Dermis microvascular lymphatic vessel endothelial cell (primary cell): ENCODE measurements at places on chromosomes 1 and 21. TPM values are rescaled to one million over a fixed set of nuclear protein-coding genes. Genes with fewer than 3 reads are reported as not detected.

DNA sequence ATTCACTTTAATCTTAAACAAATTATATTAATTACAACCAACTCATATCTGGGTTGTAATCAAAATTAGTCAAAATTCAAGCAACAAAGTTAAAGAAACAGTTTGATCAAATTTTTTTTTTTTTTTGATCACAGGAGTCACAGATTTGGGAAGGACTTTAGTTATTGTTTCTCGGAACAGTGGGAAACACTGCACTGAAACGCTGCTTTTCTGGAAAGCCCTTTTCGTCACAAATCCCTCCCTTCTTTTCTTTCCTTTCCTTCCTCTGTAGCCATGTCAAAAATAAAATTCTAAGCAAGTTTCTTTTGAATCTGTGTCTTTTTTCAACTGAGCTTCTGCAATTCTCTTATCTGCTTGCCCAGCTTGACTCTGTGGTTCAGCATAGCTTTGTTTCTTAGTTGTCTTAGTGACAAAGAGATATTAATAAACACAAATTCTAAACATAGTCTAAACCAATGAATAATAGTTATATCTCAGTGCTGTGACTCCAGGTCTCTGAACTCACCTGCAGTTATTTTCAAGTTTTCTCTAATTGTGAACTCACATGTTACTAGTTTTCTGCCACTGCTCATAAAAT lies 53.8 kb downstream of the PTGS2 start:
- DNase-seq, result peak; percentile 35

CNN3 gene
- 498 and 570 TPM in 2 replicates for total RNA-seq

DNA sequence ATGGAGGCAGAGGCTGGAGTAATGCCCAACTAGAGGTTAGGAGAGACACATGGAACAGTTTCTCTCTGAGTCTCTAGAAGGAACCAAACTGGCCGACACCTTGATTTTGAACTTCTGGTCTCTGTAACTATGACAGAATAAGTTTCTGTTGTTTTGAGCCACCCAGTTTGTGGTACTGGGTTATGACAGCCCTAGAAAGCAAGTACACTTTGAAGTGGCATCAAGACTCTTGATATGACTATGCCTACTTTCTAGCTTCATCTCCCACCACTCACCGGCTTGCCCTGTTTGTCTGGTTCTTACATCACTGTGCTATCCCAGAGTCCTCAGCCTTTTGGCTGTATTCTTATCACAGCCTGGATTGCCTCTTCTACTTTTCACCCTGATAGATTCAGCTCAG lies 230.3 kb upstream of the USP24 start:
- DNase-seq, result no peak

DNA sequence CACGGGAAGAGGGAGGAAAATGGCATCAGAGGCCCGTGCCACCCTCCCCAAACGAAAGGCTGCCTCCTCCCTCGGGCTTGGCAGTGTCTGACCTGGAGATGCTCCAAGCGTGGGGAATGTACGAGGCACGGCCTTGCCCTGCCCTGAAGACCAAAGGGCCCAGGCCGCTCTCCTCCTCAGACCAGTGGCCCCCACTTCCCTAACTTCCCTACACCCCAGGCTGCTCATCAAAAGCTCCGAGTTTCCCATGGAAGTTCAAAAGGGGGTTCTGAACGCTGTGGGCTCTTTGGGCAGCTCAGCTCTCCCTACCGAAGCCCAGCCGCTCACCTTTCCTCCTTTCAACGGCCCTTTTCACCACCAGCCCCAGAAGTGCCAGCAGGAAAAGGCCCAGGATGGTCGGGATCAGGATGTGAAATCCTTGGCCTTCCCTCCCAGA lies 11.8 kb downstream of the FCMR start:
- no peak for DNase-seq

DNA sequence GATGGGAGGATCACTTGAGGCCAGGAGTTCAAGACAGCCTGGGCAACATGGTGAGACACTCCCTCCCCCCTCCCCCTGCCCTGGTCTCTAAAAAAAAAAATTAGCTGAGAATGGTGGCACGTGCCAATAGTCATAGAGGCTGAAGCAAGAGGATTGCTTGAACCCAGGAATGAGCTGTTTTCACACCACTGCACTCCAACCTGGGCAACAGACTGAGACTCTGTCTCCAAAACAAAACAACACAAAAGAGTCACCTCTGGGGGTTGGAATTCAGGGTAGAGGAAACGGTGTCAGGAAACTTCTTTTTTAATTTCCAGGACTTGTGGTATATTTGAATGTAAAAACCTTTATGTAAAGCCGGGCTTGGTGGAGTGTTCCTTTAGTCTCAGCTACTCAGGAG lies 43.2 kb downstream of the RHOU start:
- peak; percentile 8 for DNase-seq

DNA sequence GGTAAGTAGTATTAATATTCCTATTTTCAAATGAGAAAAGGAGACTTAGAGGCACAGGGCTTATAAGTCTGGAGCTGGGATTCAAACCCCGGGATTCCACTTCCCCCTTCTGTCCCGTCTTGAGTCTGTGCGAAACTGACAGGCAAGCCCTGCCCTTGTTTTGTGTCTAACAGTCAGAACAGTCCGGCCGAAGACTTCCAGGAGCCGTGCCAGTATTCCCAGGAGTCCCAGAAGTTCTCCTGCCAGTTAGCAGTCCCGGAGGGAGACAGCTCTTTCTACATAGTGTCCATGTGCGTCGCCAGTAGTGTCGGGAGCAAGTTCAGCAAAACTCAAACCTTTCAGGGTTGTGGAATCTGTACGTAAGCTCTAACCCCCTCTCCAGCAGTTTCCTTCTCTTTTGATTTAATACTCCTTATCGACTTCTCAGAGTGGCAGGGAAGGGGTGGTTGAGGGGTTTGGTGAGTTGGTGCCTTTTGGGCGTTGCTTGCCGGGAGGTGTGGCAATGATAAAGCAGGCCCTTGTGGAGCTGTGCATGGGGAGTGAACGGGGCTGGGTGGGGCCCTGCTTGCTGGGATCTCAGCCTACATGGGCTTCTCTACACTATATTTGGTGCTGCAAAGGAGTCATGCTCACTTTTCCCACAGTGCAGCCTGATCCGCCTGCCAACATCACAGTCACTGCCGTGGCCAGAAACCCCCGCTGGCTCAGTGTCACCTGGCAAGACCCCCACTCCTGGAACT lies 29.4 kb downstream of the IL6R start:
- DNase-seq, result no peak

DNA sequence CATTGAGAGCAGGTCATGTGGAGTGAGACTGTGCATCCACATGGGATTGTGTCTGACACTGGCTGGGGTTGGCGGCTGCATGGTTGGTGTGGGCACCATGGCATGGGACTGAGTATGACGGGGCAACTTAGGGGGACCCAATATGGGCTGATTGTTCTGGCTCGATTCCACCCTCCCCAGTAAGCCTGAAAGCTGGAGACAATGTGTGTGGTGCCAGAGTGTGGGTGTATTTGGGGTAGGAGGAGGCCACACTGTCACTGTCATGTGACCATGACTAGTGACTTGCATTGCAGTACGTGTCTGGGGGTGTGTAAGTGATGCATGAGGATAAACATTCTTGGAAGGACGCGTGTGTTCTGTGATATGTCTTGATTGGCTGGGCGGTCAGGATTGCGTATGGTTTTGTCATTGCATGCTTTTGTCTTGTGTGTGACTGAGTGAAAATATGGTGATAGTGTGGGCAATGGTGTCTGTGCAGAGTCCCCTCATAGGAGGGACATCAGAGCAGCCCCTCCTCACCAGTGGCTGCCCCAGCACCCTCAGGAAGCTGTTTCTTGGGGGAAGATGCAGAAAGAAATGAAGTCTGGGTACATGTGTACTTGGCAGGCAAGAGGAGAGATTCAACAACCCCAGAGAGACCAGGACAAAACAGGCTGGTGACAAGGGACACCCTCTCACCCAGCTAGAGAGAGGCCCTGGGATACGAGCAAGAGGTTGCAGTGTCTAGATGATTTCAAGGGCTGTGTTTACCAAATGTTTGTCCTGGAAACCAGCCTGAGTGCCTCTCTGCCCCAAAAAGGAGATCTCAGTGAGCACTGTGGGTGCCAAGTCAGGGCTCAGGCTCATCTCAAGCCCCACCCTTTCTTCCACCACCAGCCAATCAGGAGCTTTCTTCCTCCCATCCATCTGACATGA lies 36.3 kb downstream of the SDC3 start:
- DNase-seq, result no peak

FCRLB gene
- total RNA-seq, result 0.38 and 0.51 TPM in 2 replicates

DNA sequence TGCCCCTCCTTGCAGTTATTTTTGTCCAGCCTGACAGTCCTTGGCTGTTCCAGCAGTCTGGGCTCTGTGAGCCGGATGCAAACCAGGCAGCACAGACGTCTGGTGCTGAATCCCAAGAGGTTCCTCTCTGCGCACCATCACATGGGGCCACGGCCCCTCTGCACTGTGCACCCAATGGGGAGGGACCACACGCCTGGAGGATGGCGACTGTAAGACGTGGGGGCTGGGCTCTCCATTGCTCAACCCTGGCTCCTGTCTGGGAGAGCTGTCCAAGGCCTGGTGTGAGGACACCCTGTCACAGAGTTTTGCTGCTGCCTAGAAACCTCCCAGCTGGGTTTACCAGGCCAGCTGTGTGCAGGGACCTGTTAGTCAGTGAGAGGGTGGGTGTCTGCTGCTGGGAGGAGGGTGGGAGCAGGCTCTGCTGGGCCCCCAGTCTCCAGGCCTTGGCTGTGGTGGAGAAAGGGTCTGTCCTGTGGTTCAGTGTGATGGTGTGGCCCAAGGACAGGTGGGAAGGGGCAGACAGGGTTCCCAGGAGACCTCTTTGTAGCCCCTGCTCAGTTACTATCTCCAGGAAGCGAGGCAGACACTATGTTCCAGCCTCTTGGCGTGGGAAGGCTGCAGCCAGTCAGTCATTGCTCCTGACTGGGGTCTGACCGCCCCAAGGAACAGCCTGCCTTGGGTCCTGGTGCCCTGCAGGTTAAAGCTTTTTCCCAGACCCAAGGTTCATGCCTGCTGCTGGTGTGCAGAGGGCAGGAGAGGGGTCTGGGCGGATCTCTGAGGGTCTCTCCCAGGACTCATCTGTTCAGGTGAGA lies 13.8 kb downstream of the HEYL start:
- no peak for DNase-seq

CYP4A11 gene
- not detected in 2 replicates for total RNA-seq

DNA sequence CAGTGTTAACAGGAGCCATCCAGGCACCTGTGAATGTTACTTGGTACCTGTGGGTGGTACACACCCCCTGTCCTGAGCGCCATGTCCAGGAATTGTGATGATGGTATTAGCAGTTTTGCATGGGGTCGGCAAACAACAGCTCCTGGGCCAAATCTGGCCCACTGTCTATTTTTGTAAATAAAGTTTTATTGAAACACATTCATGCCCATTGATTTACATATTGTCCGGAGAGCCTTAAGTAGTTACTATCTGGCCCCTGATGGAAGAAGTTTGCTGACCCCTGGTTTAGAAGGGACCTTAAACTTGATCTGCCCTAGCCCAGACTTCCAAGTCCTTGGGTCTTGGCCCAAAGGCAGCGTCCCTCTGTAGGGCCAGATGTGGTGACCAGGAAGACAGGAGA lies 58.3 kb downstream of the SPSB1 start:
- no peak for DNase-seq

CCDC185 gene
- not detected in 2 replicates for total RNA-seq

HHIPL2 gene
- total RNA-seq, result not detected in 2 replicates

DNA sequence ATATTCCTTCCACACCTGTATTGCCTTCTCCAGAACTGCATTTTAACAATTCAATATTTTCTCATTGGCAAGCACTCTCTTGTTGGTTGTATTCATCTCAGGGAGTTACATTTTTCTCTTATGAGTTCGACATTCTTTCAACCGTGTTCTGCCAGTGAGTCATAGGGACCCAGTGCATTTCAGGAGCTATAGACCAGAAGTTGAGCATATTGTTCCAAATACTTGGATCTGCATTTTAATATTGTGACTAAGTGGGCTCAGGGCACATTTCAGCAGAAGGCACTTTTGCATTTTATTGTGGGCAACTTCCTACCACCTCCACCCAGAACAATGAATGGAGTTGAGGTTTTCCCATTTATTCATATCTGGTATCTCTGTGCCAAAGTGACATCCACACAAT lies 132.8 kb downstream of the TNFSF18 start:
- DNase-seq, result peak; percentile 96

DNA sequence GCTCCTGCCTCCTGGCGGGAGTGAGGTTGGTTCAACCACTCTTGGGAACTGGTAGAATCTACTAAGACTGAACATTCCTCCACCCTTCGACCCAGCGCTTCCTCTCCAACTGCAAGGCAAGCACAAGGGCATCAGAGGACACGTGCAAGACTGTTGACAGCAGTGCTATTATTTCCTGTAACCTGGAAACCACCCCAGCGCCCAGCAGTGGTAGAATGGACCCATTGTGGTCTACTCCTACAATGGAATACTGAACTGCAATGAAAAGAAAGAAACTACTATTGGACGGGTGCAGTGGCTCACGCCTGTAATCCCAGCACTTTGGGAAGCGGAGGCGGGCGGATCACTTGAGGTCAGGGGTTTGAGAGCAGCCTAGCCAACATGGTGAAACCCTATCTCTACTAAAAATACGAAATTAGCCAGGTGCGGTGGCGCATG lies 33.0 kb upstream of the TARDBP start:
- no peak for DNase-seq

FCGR3A gene
- not detected in 2 replicates for total RNA-seq

DNA sequence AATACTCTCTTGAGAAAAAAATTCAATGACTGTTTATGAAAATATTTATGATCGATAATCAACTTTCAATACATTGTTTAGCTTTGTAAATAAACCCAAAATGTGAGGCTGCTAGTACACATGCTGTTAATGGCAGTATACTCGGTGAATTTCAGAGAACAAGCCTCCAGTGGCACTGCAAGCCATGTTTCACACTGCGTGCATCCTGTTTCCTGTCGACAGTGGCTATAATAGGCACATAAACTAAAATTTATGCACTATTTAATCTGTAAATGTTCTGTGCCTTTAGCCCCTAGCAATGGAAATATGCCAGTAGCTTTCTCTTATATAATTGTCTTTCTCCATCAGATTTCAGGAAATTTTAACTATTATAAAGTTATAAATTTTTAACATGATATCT lies 26.3 kb upstream of the RGS18 start:
- DNase-seq, result no peak

DNA sequence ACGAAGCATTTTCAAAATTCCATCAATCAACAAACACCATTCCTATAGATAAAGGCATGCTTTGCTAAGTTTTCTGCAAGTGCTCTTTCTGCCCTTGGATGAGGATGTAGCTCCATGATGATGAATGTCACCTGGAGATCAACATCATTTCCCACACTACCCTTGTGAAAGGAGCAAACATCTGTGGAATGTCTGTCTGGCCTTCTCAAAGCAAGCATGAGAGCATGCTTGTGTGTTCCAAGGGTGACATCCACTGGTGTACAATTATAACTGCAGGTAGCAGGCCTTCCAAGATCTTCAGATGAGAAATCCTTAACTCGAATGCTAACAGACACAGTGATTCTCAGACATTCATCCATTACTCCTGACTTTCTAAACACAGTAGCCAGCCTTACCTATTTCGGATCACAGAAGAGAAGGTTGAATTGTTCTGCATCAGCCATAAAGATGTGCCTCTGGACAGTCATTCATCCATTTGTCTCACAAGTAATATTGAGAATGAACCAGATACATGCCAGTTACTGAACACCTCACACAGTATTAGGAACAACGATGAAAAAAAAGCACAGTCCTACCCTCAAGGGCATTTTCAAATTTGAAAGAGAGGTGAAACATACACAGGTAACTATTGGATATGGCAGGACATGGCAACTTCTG lies 162.4 kb downstream of the TPR start:
- peak; percentile 89 for DNase-seq
